ENCODE measurements at places on chromosomes 5 and 9. TPM values are rescaled to one million over a fixed set of nuclear protein-coding genes. Genes with fewer than 3 reads are reported as not detected.
A peak's percentile ranks its signal among the peaks of the same experiment; 100 is the strongest.

Gene TIGD6
- total RNA-seq, result 3.4 TPM

Gene RGMB
- 23.1 TPM for total RNA-seq

Gene ACER2
- total RNA-seq, result 6.8 TPM

Gene GRIN1
- not detected for total RNA-seq

Gene GABRA1
- not detected for total RNA-seq

DNA sequence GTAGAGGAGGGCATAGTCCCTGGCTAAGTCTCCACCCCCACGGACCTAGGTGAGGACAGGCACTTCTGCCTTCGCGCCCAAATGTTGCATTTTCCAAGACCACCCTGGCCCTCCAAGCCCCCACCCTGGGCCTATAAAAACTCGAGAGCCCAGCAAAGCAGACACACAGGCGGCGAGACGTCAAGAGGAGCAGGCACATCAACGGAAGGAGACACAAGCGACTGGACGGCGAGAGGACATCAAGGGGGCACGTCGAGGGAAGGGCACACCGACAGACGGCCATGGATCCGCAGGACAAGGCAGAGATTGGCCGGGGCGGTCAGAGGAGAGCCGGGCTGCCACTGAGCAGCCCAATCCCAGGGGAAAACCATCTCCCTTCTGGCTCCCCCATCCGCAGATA lies 348.0 kb downstream of the MTRR start:
- DNase-seq, result no peak

DNA sequence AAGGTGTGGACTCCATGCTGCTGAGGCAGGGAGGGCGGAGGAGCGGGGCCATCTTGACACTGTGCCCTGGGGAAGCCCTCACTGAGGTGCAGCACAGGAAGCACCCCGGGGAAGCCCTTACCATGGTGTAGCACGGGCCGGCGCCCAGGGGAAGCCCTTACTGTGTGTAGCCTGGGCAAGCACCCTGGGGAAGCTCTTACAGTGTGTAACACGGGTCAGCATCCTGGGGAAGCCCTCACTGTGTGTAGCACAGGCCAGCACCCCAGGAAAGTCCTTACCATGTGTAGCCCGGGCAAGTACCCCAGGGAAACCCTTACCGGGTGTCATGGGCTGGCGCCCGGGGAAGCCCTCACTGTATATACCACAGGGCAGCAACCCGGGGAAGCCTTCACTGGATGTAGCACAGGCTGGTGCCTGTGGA lies 62.6 kb upstream of the ZNF354B start:
- DNase-seq, result no peak

GRCh38 chr9:36572515-36573418 lies at the start of gene MELK:
TSS of gene MELK (plus strand) at chr9:36572895. CDS start at chr9:36581682, 8,787 bp downstream.
- peak; percentile 30 for DNase-seq

DNA sequence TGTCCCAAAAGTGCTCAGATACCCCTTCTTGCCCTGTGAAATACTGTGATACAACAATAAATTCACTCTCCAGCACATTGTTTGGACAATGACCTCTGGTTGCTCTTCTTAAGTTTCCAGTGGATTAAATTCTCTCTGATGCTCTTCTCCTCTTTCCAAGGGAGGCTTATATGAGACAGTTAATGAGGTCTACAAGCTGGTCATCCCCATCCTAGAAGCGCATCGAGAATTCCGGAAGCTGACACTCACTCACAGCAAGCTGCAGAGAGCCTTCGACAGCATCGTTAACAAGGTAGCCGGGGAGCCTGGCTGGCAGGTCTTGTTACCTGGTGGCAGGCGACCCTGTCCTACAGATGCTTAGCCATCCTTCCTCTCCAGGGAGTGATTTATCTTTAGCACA lies 226.5 kb downstream of the DOCK8 start:
- DNase-seq, result no peak

- no peak for DNase-seq
Observed at GRCh38 chr9:95461448-95462248, 55.1 kb downstream of the PTCH1 start.

DNA sequence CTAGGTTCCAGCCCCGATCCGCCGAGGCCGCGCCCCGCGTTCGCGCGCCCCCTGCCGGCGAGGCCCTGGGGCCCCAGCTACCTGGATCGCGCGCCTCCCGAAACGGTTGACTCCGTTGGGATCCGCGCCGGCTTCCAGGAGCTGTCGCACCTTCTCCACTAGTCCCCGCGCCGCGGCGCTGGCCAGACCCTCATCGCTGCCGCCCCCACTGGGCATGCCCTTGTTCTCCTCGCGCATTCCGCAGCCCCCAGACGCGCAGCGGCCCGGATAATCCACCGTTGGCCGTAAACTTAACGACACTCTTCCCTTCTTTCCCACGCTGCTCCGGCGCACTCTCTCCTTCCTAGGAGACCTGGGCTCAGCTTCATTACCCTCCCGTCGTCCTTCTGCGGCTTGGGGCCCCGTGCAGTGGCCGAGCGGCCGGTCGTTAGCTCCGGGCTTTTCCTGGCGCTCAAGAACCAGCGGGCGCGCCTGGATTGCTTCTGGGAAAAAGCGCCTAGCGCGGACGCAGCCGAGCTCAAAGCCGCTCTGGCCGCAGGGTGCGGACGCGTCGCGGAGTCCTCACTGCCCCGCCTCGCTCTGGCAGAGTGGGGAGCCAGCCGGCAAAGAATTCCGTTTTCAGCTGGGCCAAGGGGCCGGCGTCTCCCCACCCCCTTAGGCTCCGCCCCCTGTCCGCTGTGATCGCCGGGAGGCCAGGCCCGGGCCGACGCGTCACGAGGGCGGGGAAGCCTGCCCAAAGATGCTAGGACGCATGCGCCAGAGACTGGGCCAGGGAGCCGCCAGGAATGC lies at the start of gene CDKN2B:
TSS of gene CDKN2B (minus strand) at position 589 of the 789 bp plus-strand sequence. CDS start at position 237, 352 bp downstream.
- peak; percentile 80 for DNase-seq

- DNase-seq, result no peak
Observed at GRCh38 chr5:160260881-160261815, 31.8 kb downstream of the FABP6 start.

DNA sequence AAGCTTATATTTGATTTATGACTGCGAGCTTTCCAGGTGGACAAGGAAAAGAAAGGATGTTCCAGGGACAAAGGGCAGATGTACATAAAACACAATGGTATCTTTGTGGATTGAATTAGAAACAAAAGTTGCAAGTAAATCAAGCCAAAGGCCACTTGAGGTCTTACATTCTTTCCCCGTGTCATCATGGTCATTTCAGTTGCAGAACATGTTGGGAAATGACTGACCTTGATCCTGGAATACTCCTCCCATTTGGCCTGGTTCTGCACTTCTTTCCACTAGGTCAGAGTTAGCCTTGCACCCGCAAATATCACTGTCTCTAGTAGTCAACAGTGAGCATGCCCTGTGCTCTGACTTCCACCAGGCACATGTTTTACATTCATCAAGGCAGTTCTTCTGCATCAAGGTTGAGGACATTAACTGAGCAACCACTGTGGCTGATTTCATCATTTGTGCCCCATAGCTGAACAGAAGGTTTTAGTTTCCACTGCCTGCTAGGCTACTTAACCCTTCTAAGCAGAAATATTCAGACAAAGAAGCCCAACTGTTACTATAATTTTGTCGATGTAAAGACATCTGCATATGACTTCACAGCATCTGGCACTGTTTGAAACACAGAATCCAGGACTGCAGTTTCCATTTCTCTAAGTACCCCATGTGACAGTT lies 1161.7 kb upstream of the DMAC1 start:
- DNase-seq, result peak; percentile 2

- DNase-seq, result no peak
Observed at GRCh38 chr9:69689991-69690538, 17.9 kb upstream of the APBA1 start.

Measured in thoracic aorta (tissue), 2 donors.